ENCODE measurements at places on chromosomes 6 and 20. TPM values are rescaled to one million over a fixed set of nuclear protein-coding genes. Genes with fewer than 3 reads are reported as not detected.

DNA sequence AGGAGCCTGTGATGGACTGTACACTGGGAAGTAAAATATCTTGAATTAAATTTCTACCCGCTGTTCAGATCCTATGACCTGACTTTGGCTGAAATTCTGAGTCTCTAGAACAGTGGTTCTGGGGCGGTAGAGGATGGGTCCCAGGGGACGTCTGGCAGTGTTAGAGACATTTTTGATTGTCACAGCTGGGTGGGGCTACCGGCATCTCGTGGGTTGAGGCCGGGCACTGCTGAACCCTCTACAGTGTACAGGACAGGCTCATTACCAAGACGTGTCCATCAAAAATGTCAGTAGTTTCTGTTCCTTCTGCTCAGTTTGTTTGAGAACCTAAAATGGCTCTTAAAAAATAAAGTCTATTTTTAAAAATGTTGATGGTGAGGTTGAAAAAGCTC, 11.5 kb upstream of the RPS6KA2 start:
- no peaks in the 10 kb centered on the region for H3K27me3 ChIP-seq
- H3K27ac ChIP-seq: no peak overlapping the region
- no peaks in the 10 kb centered on the region for H3K36me3 ChIP-seq
- H3K4me3 ChIP-seq: no peak overlapping the region
- no peak for DNase-seq
- H3K4me1 ChIP-seq: no peaks in the 10 kb centered on the region

GRCh38 chr6:158067436-158068015, 85.9 kb downstream of the SYNJ2 start:
- no peak overlapping the region for H3K4me3 ChIP-seq
- no peaks in the 10 kb centered on the region for H3K27me3 ChIP-seq
- no peaks in the 10 kb centered on the region for H3K4me1 ChIP-seq
- DNase-seq: no peak
- H3K27ac ChIP-seq: no peak overlapping the region

GRCh38 chr6:13873288-13874190, 51.2 kb upstream of the RNF182 start:
- no peaks in the 10 kb centered on the region for H3K4me1 ChIP-seq
- H3K4me3 ChIP-seq: peak overlapping the region; percentile 36
- no peaks in the 10 kb centered on the region for H3K36me3 ChIP-seq
- DNase-seq: peak; percentile 76

DNA sequence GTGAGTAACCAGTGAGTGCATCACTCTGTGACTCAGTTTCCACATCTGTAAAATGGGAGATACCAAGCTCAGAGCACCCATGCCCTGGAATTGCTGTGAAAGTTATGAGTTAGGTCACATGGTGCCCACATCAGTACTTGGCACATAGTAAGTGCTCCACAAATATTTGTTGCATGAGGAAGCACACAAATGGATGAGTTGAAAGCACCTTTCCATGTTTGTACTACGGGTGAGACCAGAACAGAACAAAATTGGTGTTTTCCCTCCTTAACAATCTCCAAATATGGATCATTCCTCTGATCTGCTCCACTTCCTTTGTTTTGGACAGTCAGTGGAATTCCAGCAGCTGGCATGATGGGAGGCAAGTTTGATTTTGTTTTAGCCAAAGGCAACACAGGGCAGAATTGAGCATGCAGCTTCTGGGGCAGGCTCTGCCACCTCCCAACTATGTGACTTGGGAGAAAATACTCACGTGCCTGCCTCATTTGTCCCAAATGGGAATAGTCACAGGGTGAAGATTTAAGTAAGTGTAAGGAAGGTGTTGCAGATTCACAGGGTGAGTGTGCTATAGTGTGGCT, 503.7 kb upstream of the SULF2 start:
- H3K27ac ChIP-seq: no peak overlapping the region
- no peak overlapping the region for H3K4me3 ChIP-seq
- no peaks in the 10 kb centered on the region for H3K4me1 ChIP-seq
- no peak for DNase-seq

TNFRSF21 gene
- 36.6 TPM for total RNA-seq
